Psoas muscle (tissue), 8 donors: ENCODE measurements at places on chromosomes 6 and 20. TPM values are rescaled to one million over a fixed set of nuclear protein-coding genes. Genes with fewer than 3 reads are reported as not detected.
A peak's percentile ranks its signal among the peaks of the same experiment; 100 is the strongest.

DNA sequence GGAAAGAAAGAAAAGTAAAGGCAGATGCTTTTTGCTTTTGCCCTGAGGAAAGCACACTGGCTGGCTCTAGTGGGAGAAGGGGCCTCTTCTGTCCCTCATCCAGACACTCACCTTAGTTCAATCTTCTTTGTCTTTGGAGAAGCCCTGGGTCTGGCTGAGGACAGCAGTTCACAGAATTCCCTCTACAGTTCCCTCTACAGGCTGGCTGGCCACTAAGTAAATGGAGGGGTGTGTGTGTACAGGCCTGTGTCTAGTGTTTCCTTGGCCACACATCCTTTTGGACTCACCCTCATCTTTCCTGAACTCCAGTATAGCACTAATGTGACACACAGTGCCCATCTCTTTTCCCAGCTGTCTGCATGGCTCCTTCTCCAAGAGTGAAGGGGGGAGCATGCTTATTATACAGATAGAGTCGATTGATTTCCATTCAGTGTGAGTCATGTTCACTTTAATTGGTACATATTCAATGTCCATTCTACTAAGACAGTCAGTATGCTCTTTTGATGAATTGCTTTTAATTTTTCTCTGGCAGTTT, 26.0 kb upstream of the CLVS2 start:
- no peak for DNase-seq

DNA sequence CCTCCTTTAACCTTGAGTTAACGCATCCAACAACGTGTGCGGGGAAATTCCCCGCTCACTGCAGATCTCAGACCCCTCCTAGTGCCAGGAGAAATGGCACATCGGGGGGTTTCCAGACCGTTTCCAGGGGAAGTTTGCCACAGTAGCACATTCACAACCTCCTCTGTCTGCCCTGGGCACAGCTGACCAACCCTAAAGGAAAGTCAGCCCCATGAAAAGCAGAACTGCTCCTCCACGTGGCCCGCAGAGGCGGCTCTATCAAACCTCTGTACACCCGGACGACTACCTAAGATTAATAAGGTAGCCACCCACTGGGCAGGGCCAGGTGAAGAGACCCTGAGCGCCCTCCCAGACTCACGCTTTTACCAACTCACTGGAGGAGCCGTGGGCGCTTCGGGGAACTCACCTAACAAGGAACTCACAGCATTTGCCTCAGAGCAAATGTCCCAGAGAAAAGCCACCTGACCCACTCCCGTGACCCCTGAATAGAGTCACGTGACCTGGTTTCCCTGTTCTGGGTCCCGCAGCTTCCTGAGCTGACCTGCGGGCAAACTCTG, 93.1 kb downstream of the PRND start:
- DNase-seq: no peak

MATN4 gene
- not detected for total RNA-seq

- no peak for DNase-seq
These were observed 860.5 kb downstream of the TBC1D32 start for GRCh38 chr6:120473804-120474203.

GRCh38 chr6:3259491-3259958, 778 bp downstream of the PSMG4 start:
- no peak for DNase-seq

- no peak for DNase-seq
These were observed 229.6 kb downstream of the FOXC1 start for GRCh38 chr6:1839361-1839760.

DNA sequence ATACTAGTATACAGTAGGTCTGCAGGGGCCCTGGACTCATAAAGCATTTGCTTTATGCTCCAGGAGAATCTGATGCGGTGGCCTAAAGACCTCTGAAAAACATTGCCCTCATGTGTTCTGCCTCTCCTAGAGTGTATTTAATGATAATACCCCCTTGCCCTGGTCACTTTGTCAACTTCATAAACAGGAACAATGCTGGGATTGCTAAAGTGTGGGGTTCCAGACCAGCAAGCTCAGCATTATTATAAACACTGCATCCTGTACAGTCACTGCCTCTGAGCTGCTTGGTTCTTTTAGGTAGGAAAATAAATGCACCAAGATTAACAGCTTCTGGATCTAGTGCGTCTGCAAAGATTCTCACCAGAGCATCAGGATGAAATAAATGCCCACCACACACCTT, 12.2 kb downstream of the TREM1 start:
- no peak for DNase-seq

ARFGEF3 gene
- 14.7 TPM for total RNA-seq

OR12D3 gene
- not detected for total RNA-seq

GRCh38 chr6:124671324-124671723, 290.9 kb upstream of the RNF217 start:
- no peak for DNase-seq

DNA sequence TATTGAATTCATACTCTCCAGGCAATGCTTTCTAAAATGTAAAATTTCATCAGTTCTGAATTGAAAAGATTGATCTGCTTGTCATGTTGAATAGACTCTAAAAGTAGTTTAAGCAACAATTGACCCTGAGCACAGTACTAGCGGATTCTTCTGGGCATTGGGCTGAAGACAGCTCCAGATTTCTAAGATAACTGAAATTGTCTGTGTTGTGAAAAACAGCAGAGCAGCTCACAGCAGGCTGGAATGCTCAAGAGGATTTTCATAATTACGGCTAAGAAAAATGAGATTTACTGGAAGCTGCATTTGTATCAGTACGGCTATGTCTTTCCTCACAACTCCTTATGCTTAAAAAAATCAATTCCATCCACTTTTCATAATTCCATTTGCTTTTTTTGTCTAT, 373.7 kb downstream of the HACE1 start:
- DNase-seq: no peak

DNA sequence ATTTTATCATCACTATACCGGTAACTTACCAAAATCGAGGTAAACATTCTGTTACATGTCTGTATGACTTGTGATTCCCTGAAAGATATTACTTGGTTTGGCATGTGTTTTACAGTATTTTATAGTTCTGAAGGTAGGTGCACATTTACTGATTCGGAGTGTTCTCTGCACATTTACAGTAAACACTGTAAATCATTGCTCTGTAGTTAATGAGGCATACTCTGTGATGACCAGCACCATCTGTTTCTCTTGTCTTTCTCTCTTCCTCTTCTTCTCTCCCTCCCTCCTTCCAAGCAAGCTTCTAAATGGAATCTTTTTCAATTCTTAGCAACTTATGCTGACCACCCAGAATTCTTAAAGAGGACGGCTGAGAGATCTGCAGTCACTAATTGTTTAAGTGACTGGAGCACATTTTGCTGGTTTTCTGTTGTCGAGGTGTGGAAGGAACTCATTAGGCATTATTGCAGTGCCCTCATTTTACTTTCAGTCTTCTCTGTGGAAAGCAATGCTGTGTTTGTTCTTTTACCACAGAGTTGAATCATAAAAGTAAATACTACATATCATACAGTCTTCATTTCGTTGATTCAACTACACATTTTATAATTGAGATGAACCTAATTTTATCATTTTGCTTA, 126.5 kb downstream of the UTRN start:
- DNase-seq: no peak

BTN1A1 gene
- total RNA-seq: not detected

DNA sequence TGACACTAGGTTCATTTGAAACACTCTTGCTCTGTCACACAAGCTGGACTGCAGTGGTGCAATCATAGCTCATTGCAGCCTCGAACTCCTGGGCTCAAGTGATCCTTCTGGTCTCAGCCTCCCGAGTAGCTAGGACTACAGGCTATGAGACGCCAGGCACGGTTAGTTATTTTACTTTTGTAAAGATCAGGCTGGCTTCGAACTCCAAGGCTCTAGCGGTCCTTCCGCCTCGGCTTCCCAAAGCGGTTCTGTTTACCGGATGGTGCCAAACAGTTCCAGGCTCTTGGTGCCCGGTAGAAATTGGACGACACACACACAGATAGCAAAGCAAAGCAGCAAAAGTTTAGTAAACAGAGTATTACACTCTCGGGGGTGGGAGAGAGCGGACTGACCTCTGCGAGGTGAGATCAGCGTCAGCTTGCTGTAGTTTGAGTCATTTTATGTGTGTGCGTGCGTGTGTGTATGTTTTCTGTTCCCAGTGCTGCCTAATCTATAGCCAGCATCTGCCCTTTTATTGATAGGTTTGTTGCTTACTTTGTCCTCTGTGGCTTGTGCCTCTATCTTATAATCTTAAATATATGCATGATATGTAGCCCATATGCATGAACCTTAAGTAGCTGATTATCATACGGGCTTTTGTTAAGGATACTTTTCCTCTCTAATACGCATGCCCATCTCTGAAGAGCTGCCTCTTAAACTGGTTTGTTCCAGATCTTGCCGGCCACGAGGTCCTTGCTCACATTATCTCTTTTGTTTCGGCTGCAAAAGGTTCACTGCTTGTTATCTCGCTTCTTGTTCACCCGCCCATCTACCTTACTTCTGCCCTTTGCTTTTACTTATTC, 75.2 kb downstream of the OR2B2 start:
- DNase-seq: peak; percentile 22

GRCh38 chr6:10426781-10427279, 12.0 kb upstream of the TFAP2A start:
- DNase-seq: no peak

COX7A2 gene
- total RNA-seq: 274 TPM

HLA-DQB2 gene
- total RNA-seq: 1.2 TPM

- peak; percentile 90 for DNase-seq
These were observed 31.0 kb downstream of the DAAM2 start for GRCh38 chr6:39822846-39823815.

DNA sequence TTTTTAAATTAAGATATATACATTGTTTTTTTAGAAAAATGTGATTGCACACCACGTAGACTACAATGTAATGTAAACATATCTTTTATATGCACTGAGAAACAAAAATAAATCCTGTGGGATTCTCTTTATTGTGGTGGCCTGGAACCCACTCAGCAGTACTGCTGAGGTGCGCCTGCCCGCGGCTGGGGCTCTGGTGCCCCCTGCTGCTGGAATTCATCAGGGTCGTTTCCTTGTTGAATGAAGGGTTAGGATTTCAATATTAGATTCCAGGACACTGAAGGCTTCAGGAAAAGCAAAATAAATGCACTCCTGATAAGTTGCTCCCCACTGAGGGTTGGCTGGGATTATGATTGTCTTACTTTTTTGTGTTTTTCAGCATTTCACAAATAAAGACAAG, 175.8 kb upstream of the GGTLC1 start:
- DNase-seq: no peak

CPNE5 gene
- total RNA-seq: 1.0 TPM

GRCh38 chr6:151041686-151042085, 176.2 kb downstream of the MTHFD1L start:
- DNase-seq: no peak
